ENCODE measurements at places on chromosomes 16 and 17.

DNA sequence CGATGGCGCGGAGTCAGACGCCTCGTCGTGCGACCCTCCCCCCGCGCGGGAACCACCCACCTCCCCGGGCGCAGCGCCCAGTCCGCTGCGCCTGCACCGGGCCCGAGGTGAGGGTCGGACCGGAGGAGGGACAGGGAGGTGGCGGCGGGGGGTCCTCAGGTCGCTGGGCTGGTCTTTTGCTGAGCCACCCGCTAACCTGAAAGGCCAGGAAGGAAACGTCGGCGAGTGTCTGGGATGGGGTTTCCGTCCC lies 4.9 kb downstream of the TBX2 start:
- DNase-seq = no peak

GRCh38 chr17:71247441-71248015 lies 873.3 kb upstream of the SOX9 start:
- no peak for DNase-seq

DNA sequence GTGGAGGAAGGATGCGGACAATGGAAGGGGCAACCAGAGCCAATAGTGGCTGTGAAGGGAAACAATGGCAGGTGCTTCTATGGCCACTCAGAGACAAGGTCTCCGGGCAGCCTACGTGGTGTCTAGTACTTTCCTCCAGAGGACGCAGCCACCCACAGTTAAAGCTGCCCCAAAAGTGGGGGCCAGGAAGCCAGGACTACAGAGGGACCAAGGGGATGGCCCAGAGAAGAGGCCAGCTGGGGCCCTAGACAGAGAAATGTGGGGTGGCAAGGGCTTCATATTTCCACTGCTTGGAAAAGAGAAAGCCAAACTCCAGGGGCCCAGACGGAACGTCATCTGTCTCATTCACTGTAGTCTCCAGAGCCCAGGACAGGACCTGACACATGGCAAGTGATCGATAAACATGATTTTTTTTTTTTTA lies 837 bp upstream of the PER1 start:
- DNase-seq = no peak

- no peak for DNase-seq
These were observed 4.0 kb downstream of the RNF222 start for GRCh38 chr17:8393470-8394231.

DNA sequence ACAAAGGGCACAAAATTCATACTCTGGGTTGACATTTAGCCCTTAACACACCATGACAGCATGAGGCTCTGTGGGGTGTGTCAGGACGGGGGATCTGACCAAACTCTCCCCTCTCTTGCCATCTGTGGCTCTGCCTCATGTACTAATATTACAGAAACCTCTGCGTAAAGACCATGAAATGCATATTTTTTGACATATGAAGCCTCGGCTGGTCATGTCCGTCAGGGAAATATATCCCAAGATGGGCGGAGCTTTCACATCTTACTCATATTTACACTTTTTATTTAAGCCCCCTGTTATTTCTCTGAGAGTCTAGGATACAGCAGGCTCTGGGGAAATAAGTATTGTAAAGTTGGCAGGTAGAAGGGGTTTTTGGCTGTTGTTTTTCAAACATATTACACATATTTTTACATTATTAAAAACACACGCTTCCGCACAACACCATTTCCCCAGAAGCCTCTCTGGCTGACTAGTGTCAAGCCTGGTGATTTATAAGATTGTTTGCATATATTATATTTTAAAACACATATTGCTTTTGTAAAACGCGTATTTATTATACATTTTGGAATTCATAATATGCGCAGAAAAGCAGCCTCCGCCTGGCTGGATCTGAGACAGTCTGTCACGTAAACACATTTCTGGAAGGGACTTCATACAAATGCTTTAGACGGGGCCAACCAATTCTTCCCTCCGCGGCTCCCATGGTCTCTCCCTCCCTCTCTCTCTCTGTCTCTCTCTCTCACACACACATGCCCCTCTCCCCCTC lies 237.7 kb upstream of the ZFHX3 start:
- DNase-seq = no peak

- DNase-seq = no peak
These were observed 2.1 kb upstream of the ESRP2 start for GRCh38 chr16:68238029-68238345.

GRCh38 chr17:17073030-17073564 lies 30.8 kb downstream of the MPRIP start:
- DNase-seq = no peak
